Stomach (tissue), 19 donors: ENCODE measurements at places on chromosomes 11 and 22. TPM values are rescaled to one million over a fixed set of nuclear protein-coding genes. Genes with fewer than 3 reads are reported as not detected.

DNA sequence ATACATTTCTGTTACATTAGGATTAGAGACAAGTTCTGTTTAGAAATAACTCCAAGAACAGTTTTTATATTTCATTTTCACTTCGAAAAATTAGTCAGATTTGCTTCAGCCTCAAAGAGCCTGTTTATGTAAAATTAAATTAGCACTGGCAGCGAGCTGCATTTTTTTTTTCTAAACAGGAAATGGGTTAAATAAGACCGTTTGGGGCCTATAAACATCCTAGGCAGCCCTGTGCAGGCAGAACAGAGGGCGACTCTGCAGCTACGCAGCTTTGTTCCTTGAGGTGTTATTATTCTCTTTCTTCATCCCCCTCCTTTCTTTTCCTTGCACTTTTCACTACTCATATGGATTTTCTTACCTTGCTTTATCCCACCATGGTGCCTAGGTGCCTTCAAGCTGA is 48.7 kb downstream of the CWC15 start:
- no peak for DNase-seq

DNA sequence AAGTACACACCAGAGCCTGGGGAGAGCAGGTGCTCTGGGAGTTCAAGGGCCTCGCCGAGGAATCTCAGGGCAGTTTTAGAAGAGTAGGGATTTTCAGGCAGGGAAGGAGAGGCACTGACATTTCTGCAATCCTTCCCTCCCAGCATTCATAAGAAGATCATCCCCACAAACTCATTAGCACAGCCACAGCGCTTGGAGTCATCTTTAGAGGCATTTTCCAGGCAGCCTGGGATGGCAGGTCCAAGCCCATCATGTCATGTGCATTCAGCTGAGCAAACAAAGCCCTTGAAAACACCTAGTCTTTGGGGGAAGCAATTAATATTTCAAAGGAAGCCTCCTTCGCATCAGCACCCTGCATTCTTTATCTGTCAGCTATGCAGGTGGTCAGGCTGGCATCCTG is 43.8 kb downstream of the MAP6 start:
- no peak for DNase-seq

GRCh38 chr11:69530278-69531070 is 49.0 kb downstream of the LINC01488 start:
- no peak for DNase-seq

GRCh38 chr11:111429066-111429506 is 50.0 kb upstream of the POU2AF1 start:
- peak; percentile 64 for DNase-seq

DNA sequence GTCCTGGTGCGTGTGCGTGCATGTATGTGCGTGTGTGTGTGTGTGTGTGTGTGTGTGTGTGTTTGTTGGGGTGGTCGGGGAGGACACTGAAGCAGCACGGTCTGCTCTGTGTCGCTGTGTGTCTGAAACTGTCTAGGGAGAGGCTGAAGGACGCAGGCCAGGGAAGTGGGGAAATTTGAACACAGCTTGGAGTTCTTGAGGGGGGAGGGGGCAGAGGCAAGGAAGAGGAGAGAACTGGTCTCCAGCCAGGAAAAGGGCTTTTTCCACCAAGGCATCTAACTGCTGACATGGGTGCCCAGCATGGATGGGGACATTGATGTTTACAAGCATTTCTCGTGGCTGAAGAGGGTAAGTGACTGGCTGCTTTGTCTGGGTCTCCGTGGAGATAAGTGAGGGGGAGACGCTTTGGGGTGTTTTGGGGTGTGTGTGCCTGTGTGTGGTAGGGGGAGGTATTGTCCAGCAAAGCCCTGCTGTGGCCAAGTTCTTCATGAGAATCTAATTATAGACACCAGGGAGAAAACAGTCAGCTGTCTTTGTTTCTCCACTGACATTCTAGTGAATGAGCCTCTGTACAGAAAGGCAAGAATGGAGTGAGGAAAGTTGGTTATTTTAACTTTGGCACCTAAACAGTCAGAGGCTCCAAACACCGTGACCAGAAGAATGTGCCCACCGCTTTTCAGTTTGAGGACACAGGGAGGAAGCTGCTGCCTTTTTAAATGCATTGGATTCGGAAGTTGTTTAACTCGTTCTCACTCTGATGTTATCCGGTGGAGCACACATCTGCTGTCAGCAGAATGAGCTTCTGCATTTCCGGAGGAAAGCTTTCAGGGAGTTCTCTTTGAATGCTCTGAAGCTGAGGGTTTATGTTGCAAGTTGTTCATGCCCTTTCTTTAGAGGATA is 63.7 kb downstream of the PPFIBP2 start:
- DNase-seq, result peak; percentile 82

- DNase-seq, result peak; percentile 20
Measured at GRCh38 chr11:85855341-85855656, at the start of gene CCDC83. TSS of gene CCDC83 (plus strand) at chr11:85855383. CDS start at chr11:85865124, 9,741 bp downstream.

GRCh38 chr11:111476956-111477355 is 35.2 kb downstream of the BTG4 start:
- DNase-seq, result no peak

- DNase-seq, result no peak
Measured at GRCh38 chr11:126265811-126266210, 2.9 kb downstream of the SRPRA start.

The IRAG1 gene
- total RNA-seq, result 24.6 TPM
